CD4-positive, alpha-beta T cell treated with Interleukin-17A for 4 hours (primary cell): ENCODE measurements at places on chromosomes 3 and 15.

- DNase-seq: no peak
Measured at GRCh38 chr15:83449937-83450506, 2.9 kb downstream of the SH3GL3 start.

GRCh38 chr15:92146511-92147150 is 247.1 kb upstream of the ST8SIA2 start:
- DNase-seq: no peak

GRCh38 chr15:41571948-41572347 is 12.9 kb downstream of the TYRO3 start:
- DNase-seq: no peak

DNA sequence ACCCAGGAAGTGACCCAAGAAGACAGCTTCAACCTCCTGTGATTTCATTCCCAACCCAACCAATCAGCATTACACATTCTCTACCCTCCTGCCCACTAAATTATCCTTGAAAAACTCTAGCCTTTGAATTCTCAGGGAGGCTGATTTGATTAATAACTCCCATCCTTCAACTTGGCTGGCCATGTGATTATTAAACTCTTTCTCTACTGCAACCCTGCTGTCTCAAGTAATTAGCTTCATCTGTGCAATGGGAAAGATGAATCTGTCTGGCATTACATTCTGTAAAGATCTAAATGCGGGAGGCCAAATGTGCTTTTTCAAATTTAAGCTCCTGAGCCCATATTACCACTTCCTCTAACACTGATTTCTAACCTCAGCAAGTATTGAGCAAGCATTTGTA is 95.9 kb upstream of the STT3B start:
- DNase-seq: no peak

- no peak for DNase-seq
Measured at GRCh38 chr3:183298701-183299153, 45.7 kb downstream of the B3GNT5 start.
